ENCODE measurements at places on chromosomes 16 and 17.

- H3K27ac ChIP-seq = no peak overlapping the region
- H3K4me3 ChIP-seq = peak overlapping the region; percentile 90
- no peaks in the 10 kb centered on the region for H3K36me3 ChIP-seq
- peaks cover 42% of the 10 kb centered on the region for H3K27me3 ChIP-seq
- DNase-seq = no peak
Measured at GRCh38 chr17:60141111-60142018, 8.4 kb upstream of the CA4 start.

DNA sequence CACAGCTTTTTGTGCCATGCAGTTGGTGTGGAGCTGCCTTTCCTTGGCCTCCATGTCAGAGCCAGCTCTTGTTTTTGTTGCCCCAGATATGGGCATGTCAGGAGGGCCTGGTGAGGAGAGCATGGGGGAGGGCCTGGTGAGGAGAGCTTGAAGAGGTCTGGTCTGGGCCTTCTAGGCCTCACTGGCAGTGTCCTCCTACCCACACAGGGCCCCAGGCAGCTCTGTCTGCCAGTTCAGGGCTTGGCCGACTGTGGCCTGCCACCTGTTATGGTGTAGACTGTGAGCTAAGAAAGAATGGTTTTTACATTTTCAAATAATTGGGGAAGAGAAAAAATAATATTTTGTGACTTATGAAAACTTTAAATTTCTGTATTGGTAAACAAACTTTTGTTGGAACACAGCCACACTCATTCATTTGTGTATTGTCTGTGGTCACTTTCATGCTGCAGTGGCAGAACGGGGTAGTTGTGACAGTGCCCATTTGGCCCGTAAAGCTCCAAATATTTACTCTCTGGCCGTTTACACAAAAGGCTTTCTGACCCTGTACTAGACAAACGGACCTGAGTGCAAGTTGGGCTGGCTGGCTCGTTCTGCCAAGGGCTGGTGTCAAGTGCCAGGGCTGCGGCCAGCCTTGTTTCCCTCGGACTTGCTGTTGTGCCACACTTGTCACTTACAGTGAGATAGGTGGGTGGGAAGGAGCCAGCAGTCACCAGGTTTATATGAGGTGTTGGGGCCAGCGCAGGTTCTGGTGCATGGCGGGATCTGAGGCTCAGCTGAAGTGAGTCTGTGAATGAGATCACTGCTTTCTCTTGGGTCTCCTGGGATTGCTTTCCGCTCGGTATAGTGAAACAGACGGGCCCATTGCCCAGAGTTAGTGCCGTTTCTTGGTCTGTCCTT lies 18.2 kb downstream of the PGS1 start:
- H3K4me1 ChIP-seq = peaks cover 57% of the 10 kb centered on the region
- no peaks in the 10 kb centered on the region for H3K27me3 ChIP-seq
- no peak overlapping the region for H3K4me3 ChIP-seq
- H3K27ac ChIP-seq = no peak overlapping the region

- H3K4me1 ChIP-seq = peaks cover 7% of the 10 kb centered on the region
- no peak overlapping the region for H3K4me3 ChIP-seq
- peaks cover 3% of the 10 kb centered on the region for H3K27me3 ChIP-seq
- no peak for DNase-seq
- no peak overlapping the region for H3K27ac ChIP-seq
Measured at GRCh38 chr17:82876149-82876548, 36.3 kb upstream of the ZNF750 start.

- no peaks in the 10 kb centered on the region for H3K27me3 ChIP-seq
- H3K4me3 ChIP-seq = no peak overlapping the region
- H3K36me3 ChIP-seq = peaks cover 5% of the 10 kb centered on the region
- no peaks in the 10 kb centered on the region for H3K4me1 ChIP-seq
- no peak overlapping the region for H3K27ac ChIP-seq
- no peak for DNase-seq
Measured at GRCh38 chr16:87701505-87701921, 64.3 kb downstream of the KLHDC4 start.

DNA sequence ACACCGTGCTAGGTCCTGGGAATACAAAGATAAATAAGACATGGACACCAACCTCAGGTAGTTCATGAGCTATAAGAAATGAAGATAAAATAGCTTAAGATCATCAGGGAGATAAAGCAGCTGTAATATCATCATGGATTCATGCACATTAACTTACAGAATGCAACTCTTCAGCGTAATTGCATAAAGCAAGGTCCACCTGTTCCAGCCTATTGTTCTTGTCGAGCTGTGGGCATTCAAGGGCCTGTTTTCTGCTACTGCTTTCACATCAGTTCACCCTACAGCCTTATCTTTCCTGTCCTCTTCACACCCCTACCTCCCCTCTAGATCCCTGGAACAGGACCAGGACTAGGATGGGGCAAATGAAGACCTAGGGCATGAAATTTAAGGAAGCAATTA lies 133.9 kb downstream of the SPACA3 start:
- peaks cover 5% of the 10 kb centered on the region for H3K27me3 ChIP-seq
- DNase-seq = no peak
- no peak overlapping the region for H3K27ac ChIP-seq
- no peak overlapping the region for H3K4me3 ChIP-seq
- no peaks in the 10 kb centered on the region for H3K4me1 ChIP-seq

- peak overlapping the region; percentile 77 for H3K27ac ChIP-seq
- DNase-seq = no peak
- no peaks in the 10 kb centered on the region for H3K36me3 ChIP-seq
- H3K4me1 ChIP-seq = peaks cover 65% of the 10 kb centered on the region
- peak overlapping the region; percentile 47 for H3K4me3 ChIP-seq
Measured at GRCh38 chr16:24852281-24852721, 6.5 kb downstream of the SLC5A11 start.

GRCh38 chr17:19702217-19702641 lies 14.2 kb downstream of the SLC47A2 start:
- no peak overlapping the region for H3K27ac ChIP-seq
- H3K36me3 ChIP-seq = no peaks in the 10 kb centered on the region
- peaks cover 13% of the 10 kb centered on the region for H3K27me3 ChIP-seq
- DNase-seq = no peak
- H3K4me3 ChIP-seq = no peak overlapping the region
- no peaks in the 10 kb centered on the region for H3K4me1 ChIP-seq

- no peaks in the 10 kb centered on the region for H3K27me3 ChIP-seq
- H3K4me3 ChIP-seq = no peak overlapping the region
- peaks cover 10% of the 10 kb centered on the region for H3K4me1 ChIP-seq
- no peak for DNase-seq
- peaks cover 5% of the 10 kb centered on the region for H3K36me3 ChIP-seq
Measured at GRCh38 chr16:59665618-59666220, 931.6 kb upstream of the GOT2 start.

DNA sequence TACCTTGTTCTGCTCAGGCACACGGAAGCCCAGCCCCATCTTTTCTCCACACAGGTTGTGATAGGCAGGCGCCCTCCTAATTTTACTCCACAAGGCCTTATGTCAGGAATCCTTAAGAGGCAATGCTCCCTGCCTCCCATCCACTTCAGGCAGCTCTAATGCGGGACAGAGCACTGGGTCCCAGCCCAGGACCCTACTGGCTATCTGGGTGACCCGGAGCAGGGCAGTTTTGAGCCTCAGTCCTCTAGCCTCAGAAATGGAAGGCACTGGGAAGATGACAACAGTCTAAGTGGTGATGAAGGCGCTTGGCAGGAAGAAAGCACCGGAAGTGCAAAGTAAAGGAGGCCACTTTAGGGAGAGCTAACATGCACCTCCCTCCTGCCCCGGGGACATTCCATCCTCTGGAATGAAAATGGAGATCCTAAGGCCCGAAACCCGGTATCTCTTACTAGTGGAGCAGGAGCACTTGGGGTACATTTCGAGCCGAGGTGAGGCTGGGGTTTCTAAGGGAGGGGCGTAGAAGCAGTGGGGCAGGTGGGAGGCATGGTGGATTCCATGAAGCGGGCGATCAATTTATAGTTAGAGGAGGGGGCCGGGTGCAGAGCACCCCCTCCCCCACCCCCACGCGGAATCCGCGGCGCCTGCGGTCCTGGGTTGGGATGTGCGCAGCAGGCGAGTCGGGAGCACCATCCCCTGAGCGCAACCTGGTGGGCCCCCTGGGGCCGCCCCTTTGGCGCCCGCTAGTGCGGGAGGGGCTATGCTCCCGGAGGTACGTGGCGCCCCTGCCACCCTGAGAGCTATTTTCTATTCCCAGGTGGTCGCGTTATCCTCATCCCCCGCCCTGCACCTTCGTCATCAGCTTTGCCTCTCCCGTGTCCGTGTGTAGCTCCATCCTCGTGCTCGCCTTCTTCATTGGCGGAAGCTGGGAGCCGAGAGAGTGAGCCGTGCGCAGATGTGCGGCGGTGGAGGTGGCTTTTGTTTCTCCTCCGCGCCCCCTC lies 4.9 kb downstream of the MT1F start:
- no peak overlapping the region for H3K27ac ChIP-seq
- peaks cover 15% of the 10 kb centered on the region for H3K4me1 ChIP-seq
- H3K36me3 ChIP-seq = 0 out of 2 replicates have a peak, but pooled peaks cover 3% of the 10 kb centered on the region
- DNase-seq = no peak
- peaks cover 69% of the 10 kb centered on the region for H3K27me3 ChIP-seq

GRCh38 chr17:34024806-34025551 lies 230.1 kb upstream of the CCL2 start:
- no peak overlapping the region for H3K27ac ChIP-seq
- H3K4me1 ChIP-seq = no peaks in the 10 kb centered on the region
- H3K27me3 ChIP-seq = no peaks in the 10 kb centered on the region
- no peak for DNase-seq
- no peaks in the 10 kb centered on the region for H3K36me3 ChIP-seq

DNA sequence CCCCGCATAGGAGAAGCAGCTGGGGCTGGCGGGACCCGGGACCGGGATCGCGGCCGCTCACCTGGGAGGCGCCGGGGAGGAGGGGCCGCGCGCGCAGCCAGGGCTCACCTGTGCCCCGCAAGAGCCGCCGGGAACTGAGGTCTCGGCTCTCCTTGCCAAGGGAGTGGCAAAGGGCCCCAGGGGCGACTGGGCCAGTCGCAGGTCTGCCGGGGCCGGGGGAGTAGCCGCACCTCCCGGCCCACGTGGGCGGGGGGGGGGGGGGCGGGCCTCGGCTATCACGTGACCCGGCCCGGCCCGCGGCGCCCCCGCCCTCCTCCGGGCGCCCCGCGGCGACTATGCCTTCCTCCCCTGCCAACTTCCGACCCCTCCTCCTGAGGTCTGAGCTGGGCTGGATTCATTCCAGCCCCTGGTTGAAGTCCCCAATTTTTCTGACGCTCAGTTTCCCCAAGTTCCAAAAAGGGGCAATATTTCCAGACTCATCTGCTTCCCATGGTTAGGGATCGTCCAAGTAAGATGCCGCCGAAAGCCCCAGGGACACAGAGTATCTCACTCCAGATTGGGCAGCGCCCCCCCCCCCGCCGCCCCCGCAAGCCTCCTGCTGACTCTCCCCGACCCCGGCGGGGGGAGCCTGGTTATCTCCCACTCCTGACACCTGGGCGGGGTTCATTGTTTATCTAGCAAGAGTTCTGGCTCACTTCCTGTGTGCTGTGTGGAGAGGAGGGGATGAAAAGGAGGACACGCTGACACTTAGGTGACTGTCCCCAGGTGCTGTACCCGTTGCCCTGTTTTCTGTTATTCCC lies at the start of gene TMC6:
TSS of gene TMC6 (minus strand) at position 205 of the 800 bp plus-strand sequence. CDS start 1,923 bp downstream, outside the sequence.
- no peak within 1 kb of the TSS for H3K27ac ChIP-seq
- DNase-seq = no peak
- H3K4me1 ChIP-seq = 0 out of 2 replicates have a peak, but pooled peaks cover 5% of the 10 kb centered on the region
- H3K36me3 ChIP-seq = no peaks in the 10 kb centered on the region
- H3K27me3 ChIP-seq = peaks cover 19% of the 10 kb centered on the region
- H3K4me3 ChIP-seq = peak within 1 kb of the TSS; percentile 76

GRCh38 chr16:86002178-86002900 lies 103.4 kb downstream of the IRF8 start:
- H3K4me1 ChIP-seq = no peaks in the 10 kb centered on the region
- no peak for DNase-seq
- H3K4me3 ChIP-seq = no peak overlapping the region
- no peaks in the 10 kb centered on the region for H3K36me3 ChIP-seq
- peaks cover 35% of the 10 kb centered on the region for H3K27me3 ChIP-seq

- H3K4me1 ChIP-seq = peaks cover 12% of the 10 kb centered on the region
- DNase-seq = peak; percentile 70
- H3K27ac ChIP-seq = no peak overlapping the region
- H3K36me3 ChIP-seq = no peaks in the 10 kb centered on the region
Measured at GRCh38 chr17:1908699-1909309, 79.0 kb downstream of the RPA1 start.

DNA sequence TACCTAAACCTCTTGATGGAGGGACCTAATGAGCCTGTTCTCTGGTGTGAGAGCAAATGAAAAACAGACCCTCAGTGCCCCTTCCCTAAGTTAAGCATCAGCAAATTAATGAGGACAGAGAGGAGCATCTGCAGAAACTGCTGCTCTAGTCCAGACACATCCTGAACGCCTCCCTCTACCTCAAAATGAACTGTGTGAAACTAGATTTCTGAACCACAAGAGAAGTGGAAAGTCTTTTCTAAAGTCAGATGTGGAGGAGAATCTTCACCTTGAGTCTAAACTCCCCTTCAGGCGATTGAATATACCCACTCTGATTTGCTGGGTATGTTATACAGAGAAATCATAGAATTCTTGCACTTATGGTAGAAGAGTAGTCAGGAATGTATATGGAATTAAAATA lies 104.4 kb upstream of the AMZ2 start:
- H3K27me3 ChIP-seq = peaks cover 1% of the 10 kb centered on the region
- peaks cover 7% of the 10 kb centered on the region for H3K4me1 ChIP-seq
- H3K36me3 ChIP-seq = no peaks in the 10 kb centered on the region
- DNase-seq = no peak
- H3K4me3 ChIP-seq = no peak overlapping the region

GRCh38 chr16:17747081-17747756 lies 276.5 kb upstream of the XYLT1 start:
- H3K36me3 ChIP-seq = no peaks in the 10 kb centered on the region
- H3K4me1 ChIP-seq = no peaks in the 10 kb centered on the region
- no peak for DNase-seq
- no peak overlapping the region for H3K27ac ChIP-seq
- no peak overlapping the region for H3K4me3 ChIP-seq

Measured in HFFc6 (cell line).